Activated T-helper 1 cell treated with anti-CD3 and anti-CD28 coated beads, Interleukin-12 subunit alpha, Interleukin-12 subunit beta, Interleukin-2, Interleukin-4 antibody, amounts not matched to agents 30 ng/mL and 10 ng/mL and 1 ng/mL, durations not matched to agents 14 hours and 24 hours and 36 hours (primary cell): ENCODE measurements at places on chromosomes 1 and 21. TPM values are rescaled to one million over a fixed set of nuclear protein-coding genes. Genes with fewer than 3 reads are reported as not detected.
A peak's percentile ranks its signal among the peaks of the same experiment; 100 is the strongest.

DNA sequence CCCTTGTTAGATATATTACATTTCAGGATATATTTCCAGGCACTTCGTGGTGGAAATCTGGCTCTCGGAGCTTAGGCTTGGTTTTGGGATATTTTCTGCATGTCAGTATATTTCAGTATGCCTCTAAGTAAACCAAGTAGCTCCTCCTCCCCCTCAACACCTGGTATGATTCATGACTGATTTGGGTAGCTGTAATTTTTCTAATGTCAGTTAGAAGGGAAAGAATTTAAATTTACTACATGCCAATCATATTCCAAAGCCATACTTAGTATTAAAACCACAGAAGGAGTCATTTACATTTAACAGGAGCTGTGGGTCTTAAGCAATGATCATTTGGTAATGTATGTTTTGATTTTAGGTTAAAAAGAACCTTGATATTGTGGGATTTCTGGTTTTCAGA is 40.6 kb downstream of the ST6GALNAC3 start:
- DNase-seq: no peak

GRCh38 chr21:45620201-45620923 is 23.2 kb upstream of the PCBP3 start:
- DNase-seq: no peak

- no peak for DNase-seq
Observed at GRCh38 chr1:213409971-213410370, 358.9 kb downstream of the RPS6KC1 start.

MARCKSL1 gene
- 31.6 and 31.8 TPM in 2 replicates for total RNA-seq

CELA3A gene
- not detected in 2 replicates for total RNA-seq

GRCh38 chr1:13479171-13479856 is 34.5 kb downstream of the LRRC38 start:
- DNase-seq: no peak

SYDE2 gene
- total RNA-seq: 0.76 and 0.83 TPM in 2 replicates

LCE2C gene
- not detected in 2 replicates for total RNA-seq

GRCh38 chr1:117852853-117853553 is 76.4 kb downstream of the GDAP2 start:
- DNase-seq: no peak

TBX15 gene
- not detected in 2 replicates for total RNA-seq

- DNase-seq: no peak
Observed at GRCh38 chr1:63590166-63590560, 3.0 kb upstream of the PGM1 start.

- DNase-seq: no peak
Observed at GRCh38 chr1:228515200-228515834, 28.1 kb downstream of the RNF187 start.

C1orf50 gene
- 6.4 and 7.6 TPM in 2 replicates for total RNA-seq

DNA sequence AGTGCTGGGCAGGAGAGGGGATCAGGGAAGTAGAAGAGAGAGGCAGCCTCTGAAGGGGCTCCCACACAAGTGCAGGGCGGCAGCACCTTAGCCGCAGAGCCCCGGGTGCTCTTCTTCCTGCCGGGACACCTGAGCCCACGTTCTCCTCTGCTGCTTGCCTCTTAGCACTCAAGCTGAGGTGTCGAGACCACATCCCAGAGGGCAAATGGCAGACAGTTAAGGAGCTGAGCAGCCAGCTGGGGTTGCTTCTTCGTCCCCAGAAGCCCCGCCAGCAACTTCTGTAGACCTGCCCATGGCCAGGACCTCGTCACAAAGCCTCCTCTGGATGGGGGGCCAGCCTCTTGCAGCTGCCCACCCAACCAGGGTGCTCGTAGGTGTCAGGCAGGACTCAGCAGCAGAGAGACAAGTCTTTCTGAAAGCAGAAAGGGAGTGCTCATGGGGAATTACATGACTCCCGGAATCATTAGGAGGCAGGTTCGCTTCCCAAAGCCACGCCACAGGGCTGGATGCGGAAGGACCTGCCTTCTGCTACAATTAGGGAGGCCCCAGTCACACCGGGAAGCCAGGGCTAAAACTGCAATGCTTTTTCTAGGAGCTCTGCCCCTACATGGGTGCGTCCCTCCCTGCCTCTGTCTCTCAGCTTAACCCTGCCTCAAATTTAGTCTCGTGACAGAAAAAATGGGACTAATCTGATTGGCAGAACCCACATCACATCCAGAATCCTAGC is 141.4 kb upstream of the RAB4A start:
- DNase-seq: no peak

PRAMEF25 gene
- total RNA-seq: not detected in 2 replicates

GRCh38 chr21:29347274-29347681 is 48.6 kb downstream of the BACH1 start:
- no peak for DNase-seq

GRCh38 chr1:236837115-236837514 is 42.0 kb downstream of the MTR start:
- no peak for DNase-seq

- DNase-seq: no peak
Observed at GRCh38 chr1:52752484-52752826, 26.2 kb downstream of the ZYG11B start.

DNA sequence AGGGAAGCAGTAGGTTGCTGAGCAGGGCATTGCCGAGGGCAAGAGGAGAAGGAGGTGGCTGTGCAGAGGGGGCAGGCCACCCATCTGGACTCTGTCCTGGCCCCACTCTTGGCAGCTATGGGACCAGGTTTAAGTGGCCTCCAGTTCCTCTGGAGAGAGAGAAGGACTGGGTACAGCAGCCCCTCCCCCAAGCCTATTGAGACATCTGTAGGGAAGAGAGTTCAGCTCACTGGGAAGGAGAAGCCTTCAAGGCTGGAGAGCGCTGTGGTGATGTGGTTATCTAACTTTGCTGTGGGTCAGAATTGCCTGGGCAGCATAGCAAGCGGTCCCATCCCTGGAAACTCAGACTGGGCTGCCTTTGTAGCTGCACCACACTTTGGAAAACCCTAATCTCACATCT is 93.9 kb downstream of the KCNJ15 start:
- no peak for DNase-seq

GPR37L1 gene
- total RNA-seq: not detected in 2 replicates

- DNase-seq: no peak
Observed at GRCh38 chr1:26949926-26950319, 10.3 kb downstream of the KDF1 start.

DNA sequence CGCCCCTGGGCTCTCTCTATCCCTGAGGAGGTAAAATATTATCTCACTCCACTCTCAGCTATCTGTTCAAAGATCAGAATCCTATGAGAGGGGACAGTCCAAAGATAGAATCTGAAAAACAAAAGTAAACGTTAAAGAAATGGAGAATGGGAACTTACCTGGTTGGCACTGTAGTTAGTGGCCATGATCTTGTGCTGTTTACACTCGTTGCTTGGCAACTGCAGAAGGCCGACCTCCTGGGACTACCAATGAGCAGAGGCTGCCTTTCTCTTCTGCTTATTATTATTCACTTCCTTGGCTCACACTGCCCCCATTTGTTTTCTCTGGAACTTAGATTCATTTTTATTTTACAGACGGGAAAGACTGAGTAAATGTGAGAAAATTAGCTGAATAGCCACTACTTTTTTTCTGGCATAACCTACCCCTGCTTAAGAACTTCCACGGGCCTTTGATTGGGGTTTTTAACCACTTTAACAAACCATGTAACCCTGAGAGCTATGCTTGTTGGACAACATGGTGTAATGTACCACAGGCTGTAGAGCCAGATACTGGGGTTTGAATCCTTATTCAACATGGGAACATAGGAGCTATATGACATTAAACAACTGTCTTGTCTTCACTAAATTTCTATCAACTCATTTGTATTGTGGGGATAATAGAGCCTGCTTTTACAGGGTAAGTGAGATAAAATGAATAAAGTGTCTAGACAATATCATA is at the start of gene CFAP126:
TSS of gene CFAP126 (minus strand) at position 193 of the 717 bp plus-strand sequence. CDS start at position 185, 8 bp downstream.
- DNase-seq: no peak

- peak; percentile 1 for DNase-seq
Observed at GRCh38 chr1:183022202-183023145, 746 bp upstream of the LAMC1 start.

JAM2 gene
- total RNA-seq: 0.29 TPM in 2 replicates

SPATA46 gene
- not detected in 2 replicates for total RNA-seq

DNA sequence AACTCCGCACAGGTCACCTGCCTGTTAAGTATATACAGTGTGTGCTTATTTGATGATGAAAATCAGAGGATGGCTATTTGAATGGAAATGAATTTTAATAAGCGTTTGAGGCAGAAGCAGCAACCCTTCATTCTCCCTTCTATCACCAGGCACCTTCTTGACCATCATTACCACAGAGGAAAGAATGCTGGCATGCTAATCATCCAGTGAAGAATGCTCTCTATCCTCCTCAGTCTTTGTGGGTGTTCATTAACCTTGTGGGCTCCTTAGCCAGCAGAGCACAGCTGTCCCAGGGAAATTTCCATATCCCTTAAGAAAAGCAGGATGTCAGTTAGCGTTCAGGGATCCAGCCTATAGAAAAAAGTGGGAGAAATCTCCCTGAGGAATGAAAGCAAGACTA is 428.0 kb upstream of the CAMK1G start:
- DNase-seq: no peak

GRCh38 chr1:70899735-70900134 is 147.9 kb downstream of the PTGER3 start:
- DNase-seq: no peak

C1QC gene
- total RNA-seq: not detected in 2 replicates

USH2A gene
- not detected in 2 replicates for total RNA-seq

GRCh38 chr1:178639326-178639725 is 85.7 kb upstream of the RALGPS2 start:
- DNase-seq: no peak

- DNase-seq: no peak
Observed at GRCh38 chr1:88650676-88651418, 33.2 kb upstream of the PKN2 start.

GRCh38 chr1:41890825-41891198 is 27.9 kb downstream of the HIVEP3 start:
- no peak for DNase-seq

DNA sequence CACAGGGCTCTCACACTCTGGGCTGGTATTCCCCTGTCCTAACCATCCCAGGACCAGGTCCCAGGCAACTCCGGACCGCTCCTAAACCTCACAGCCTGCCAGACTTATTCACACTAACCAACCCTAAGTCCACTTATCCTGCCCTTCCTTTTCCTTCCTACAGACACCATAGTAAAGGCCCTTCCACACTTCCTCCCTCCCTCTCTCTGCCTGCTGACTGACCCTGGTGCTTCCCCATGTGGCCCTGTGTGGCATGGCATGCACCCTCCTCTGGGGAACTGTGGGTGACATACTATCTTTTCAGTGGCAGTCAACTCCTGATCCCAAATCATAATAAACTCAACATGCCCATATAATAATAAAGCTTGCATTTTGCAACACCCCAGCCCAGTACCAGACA is 155.1 kb upstream of the DNAH14 start:
- no peak for DNase-seq

NBPF10 gene
- 3.6 and 3.7 TPM in 2 replicates for total RNA-seq

GRCh38 chr1:53153752-53154151 is 11.3 kb upstream of the SLC1A7 start:
- no peak for DNase-seq

- peak; percentile 27 for DNase-seq
Observed at GRCh38 chr1:67053535-67053784, 488 bp downstream of the SLC35D1 start.

DNA sequence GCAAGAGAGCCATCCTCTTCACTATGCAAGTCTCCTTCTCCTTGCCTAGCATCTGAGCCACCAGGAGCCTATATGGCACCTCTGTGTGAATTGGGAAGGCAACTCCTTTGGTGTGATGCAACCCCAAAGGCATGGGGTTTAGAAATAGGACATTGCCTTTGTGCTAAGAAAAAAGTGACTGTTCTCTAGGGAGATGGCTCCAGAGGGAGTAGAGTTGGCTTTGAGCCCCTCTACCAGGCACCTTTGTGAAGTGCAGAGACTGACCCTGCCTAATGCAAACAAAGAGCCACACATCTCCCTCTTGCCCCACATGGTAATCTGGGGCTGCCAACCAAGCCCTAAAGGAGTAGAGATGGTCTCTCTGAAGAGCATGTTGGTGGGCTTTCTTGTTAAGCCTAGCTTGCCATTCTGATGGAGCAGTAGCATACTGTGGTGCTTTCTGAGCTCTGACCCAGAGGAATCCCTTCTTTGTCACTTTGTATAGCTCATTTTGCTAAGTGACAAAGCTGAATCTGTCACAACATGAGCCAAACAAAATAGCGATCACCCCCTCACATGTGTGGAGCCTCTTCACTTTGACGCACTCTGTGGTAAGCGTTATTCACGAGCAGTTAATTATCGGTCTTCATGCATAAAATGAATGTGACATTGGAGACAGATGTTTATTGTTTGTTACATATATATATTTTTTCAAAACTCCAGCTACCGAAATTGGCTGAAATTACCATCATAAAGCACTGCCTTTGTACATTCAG is 74.4 kb downstream of the RWDD3 start:
- DNase-seq: no peak

DNA sequence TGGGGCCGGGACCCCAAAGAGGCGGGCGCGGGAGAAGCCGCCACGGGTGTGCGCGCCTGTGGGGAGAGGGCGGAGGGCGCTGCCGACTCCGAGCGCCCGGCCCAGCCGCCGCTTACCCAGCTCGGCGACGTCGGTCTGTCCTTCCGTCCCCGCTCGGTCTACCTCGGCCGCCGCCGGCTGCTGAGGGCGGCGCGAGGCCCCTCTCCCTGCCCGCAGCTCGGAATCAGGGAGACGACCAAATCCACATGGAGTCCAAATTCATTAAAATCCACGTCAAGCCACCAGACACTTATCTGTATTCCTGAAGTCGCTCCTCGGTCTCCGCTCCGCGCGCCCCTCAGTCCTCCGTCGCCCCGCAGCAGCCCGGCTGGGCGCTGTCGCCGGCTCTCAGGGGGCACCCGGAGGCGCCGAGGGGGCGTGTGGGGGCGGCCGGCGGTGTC is 637 bp downstream of the PLXNA2 start:
- DNase-seq: no peak

DNA sequence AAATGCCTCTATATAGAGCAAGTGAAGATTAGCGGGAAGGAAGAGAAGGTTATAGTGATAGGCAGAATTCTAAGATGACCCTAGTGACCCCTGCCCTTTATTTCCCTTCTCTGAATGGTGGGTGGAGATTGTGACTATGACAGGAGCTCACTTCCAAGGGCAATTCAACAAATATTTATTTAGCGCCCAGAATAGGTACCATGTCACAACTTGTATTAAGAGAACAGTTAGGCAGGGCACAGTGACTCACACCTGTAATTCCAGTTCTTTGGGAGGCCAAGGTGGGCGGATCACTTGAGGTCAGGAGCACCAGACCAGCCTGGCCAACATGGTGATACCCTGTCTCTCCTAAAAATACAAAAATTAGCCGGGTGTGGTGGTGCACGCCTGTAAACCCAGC is 236.0 kb upstream of the POGK start:
- DNase-seq: no peak

DNA sequence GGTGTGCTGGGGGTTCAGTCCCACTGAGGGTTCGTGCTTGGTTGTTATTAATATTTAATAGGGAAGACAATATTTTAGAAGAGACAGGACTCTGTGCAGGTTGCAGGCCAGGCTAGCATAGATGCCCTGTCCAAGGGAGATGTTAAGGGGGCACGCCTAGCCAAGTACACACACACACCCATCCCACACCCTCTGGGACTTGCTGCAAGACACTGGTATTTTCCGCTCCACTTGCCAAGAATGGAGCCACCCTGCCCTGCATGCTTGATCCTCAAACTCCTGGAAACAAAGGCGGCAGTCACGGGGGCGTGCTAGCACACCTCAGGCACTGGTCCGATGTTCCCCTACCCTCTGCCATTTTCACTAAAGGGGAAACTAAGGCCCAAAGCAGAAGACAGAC is 99.1 kb downstream of the MRPL37 start:
- no peak for DNase-seq

WARS2 gene
- total RNA-seq: 20.6 TPM in 2 replicates

GRCh38 chr1:26287033-26287711 is 7.3 kb downstream of the SH3BGRL3 start:
- DNase-seq: peak; percentile 76

- DNase-seq: peak; percentile 20
Observed at GRCh38 chr1:115112496-115113375, 23.4 kb upstream of the TSPAN2 start.
